SK-N-SH treated with all-trans-retinoic acid at 6 μM for 48 hours (cell line): ENCODE measurements at places on chromosomes 3 and 15.
A peak's percentile ranks its signal among the peaks of the same experiment; 100 is the strongest.

- ATAC-seq: peak; percentile 52
These were observed 681 bp downstream of the PIK3CB start for GRCh38 chr3:138833899-138834595.

- no peak for ATAC-seq
These were observed 136.4 kb upstream of the IQSEC1 start for GRCh38 chr3:13209634-13209997.

- peak; percentile 8; the same call in 2 of the 3 replicates for ATAC-seq
These were observed 27.9 kb upstream of the SFMBT1 start for GRCh38 chr3:53073553-53074365.

DNA sequence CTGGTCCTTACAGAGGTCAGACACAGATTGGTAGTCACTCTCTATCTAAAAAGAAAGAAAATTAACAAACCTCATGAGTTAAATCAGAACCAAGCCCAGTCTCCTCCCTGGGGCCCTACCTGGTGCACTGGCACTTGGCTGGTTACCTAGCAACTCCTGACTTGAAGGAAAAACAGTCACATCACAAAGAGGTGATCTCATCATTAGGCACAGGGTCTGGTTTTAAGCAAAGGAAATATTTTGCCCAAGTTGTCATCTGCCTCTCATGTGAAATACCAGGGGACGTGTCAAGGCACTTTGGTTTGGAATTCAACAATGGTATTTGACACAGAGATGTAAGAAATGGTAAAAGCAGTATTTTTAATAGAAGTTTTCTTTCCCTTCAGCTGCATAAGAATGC lies 47.7 kb upstream of the FMN1 start:
- peak; percentile 81 for ATAC-seq

DNA sequence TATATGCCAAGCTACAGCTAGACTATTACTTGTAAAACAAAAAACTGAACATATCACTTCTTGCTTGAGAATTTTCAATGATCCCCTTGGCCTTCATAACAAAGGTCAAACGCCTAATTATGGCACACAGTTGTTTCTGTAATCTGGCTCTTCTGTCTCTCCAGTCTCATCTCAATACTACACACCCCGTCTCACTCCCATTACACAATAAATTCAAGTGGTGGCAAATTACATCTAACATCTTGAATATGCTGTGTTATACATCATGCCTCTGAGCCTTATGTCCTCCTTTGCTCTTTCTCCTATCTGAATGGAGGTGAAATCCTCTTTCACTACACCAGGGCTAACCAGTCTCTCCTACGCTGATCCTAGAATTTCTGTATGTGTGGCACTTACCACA lies 140.4 kb downstream of the TBL1XR1 start:
- ATAC-seq: no peak

GRCh38 chr3:129195731-129196256 lies 12.1 kb upstream of the CNBP start:
- ATAC-seq: peak; percentile 99

GRCh38 chr3:111715911-111716523 lies 120.9 kb upstream of the ZBED2 start:
- ATAC-seq: peak; percentile 79

DNA sequence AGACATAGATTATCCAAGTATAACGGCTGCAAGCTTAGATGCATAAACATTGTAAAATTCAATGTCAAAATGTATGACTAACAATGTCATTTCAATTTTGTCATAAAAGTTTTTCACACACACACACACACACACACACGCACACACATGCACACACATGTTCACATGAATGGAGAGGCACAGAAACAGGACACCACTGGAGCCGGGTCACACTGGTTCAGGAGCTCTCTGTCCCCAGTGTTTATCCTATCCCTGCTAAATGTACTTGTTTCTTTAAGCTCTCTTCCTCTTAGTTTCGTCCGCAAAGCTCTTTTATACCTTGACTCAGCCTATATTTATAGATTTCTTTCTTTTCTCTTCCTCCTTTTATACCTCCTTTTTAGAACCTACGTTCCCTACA lies 249.9 kb downstream of the CADPS start:
- ATAC-seq: no peak

- no peak for ATAC-seq
These were observed 89.4 kb upstream of the ICE2 start for GRCh38 chr15:60568301-60568742.

DNA sequence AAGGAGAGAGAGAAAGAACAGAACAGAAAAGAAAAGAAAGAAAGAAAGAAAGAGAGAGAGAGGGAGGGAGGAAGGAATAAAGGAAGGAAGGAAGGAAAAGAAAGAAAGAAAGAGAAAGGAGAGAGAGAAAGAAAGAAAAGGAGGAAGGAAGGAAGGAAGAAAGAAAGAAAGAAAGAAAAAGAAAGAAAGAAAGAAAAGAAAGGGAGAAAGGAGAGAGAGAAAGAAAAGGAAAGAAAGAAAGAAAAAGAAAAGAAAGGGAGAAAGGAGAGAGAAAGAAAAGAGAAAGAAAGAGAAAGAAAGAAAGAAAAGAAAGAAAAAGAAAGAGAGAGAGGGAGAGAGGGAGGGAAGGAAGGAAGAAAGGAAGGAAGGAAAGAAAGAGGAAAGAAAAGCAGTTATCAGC lies 108.8 kb downstream of the ARPP21 start:
- no peak for ATAC-seq

GRCh38 chr3:35739181-35739809 lies 100.0 kb downstream of the ARPP21 start:
- ATAC-seq: peak; percentile 16; the same call in 1 of the 3 replicates

DNA sequence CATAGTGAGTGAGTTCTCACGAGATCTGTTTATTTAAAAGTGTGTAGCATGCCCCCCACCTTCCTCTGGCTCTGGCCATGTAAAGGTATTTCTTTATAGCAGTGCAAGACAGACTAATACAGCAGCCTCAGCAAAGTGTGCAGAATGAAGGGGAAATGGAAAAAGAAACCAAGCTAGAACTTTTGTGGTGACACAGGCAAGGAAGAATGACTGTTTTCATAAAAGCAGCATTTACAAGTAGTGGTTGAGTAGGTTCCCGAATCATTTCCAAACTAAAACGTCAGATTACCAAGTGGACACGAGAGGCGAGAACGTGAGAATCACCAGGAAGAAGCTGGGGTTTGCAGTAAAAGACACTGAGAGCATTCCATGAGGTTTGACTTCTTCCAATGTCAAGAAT lies 100.2 kb upstream of the AKAP13 start:
- no peak for ATAC-seq

- ATAC-seq: no peak
These were observed 100.3 kb downstream of the CCNL1 start for GRCh38 chr3:157059661-157060060.

- ATAC-seq: peak; percentile 81
These were observed 543.7 kb downstream of the FHIT start for GRCh38 chr3:60707452-60708020.
